ENCODE measurements at places on chromosomes 11 and 22.

DNA sequence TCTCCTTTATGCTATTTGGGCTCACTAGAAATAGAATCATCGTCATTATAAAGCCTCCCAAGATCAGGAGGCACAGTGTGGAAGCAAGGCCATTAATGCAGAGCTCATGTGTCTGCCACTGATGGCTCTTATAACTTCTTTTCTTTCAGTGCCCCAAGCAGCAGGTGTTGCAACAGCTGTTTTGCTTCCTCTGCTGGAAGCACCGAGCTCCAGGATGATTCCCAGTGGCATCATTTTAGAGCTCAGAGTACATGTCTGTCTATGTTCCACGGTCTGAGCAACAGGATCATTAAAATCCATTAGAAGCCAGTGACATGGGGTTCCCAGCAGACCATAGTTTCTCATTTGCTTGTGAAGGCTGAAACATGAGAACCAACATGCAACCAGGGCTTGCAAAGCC lies 803.0 kb upstream of the FAT3 start:
- no peak for DNase-seq

- DNase-seq = no peak
Observed at GRCh38 chr11:45211732-45212131, 65.3 kb downstream of the PRDM11 start.

DNA sequence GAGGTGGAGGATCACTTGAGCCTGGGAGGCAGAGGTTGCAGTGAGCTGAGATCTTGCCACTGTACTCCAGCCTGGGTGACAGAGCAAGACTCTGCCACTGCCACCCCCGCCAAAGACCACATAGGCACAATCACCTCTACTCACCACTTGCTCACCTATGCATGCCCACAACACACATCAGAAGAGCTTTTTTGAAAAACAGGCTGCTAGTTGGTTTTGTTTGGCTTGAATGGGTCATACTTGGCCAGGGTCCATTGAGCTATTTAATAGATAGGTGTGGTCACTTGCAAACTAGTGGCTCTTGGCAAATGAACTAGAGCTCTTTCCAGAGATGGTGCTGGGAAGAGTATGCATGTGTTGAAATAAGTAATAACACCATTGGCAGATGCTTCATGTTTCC lies 80.1 kb downstream of the EMSY start:
- DNase-seq = no peak

DNA sequence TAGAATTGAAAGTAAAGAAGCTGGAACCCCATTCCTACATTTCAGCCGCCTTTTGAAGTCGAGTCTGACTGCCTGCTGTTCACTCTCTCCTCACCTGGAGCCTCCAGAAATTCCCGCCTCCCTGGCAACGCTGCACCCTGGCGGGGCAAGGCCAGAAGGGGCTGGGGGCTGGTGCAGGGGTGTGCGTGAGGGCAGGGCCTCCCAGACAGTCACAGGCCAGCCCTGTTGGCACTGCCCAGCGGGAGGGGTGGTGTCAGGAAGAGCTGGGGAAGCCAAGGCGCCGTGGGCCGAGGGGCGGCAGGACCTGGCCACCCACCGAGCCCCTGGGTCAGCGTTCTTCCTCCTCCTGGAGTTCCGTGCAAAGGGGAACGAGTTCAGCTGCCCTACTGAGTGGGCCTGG lies 123.2 kb downstream of the KCNQ1OT1 start:
- DNase-seq = no peak

DNA sequence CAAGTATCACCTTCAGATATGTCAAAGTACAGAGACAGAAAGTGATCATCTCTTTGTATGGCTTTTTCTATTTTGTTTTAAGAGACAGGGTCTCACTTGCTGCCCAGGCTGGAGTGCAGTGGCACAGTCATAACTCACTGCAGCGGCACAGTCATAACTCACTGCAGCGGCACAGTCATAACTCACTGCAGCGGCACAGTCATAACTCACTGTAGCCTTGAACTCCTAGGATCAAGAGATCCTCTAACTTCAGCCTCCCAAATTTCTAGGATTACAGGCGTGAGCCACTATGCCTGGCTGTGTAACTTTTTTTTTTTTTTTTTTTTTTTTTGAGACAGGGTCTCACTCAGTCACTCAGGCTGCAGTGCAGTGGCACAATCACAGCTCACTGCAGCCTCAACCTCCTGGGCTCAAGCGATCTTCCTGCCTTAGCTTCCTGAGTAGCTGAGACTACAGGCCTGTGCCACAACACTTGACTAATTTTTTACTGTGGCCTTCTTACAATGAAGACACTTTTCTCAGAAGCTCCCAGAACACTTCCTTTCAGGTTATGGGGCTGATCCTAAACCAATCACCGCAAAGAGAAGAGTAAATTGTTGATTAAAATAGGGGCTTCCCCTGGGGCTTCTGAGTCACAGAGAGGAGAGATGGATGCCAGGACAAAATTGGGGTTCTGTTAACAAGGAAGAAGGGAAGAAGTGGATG lies 9.0 kb upstream of the HIKESHI start:
- peak; percentile 44 for DNase-seq
